ENCODE measurements at places on chromosomes 16 and 17. TPM values are rescaled to one million over a fixed set of nuclear protein-coding genes. Genes with fewer than 3 reads are reported as not detected.
A peak's percentile ranks its signal among the peaks of the same experiment; 100 is the strongest.

DNA sequence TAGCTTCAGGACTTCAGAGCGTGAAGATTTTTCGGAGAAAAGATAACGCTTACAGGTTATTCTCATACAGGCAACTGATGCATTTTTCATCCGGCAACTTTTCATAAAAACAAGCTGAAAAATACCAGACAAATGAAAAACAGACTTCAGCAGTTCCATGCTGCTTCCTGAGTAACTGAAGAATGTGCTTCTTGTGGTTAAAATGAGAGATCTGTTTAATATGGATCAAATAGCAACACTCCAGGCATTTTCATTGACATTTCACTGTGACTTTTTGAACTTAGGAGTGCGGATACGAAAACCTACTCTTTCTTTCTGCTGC, 705 bp upstream of the PITPNC1 start:
- no peak for DNase-seq

DNA sequence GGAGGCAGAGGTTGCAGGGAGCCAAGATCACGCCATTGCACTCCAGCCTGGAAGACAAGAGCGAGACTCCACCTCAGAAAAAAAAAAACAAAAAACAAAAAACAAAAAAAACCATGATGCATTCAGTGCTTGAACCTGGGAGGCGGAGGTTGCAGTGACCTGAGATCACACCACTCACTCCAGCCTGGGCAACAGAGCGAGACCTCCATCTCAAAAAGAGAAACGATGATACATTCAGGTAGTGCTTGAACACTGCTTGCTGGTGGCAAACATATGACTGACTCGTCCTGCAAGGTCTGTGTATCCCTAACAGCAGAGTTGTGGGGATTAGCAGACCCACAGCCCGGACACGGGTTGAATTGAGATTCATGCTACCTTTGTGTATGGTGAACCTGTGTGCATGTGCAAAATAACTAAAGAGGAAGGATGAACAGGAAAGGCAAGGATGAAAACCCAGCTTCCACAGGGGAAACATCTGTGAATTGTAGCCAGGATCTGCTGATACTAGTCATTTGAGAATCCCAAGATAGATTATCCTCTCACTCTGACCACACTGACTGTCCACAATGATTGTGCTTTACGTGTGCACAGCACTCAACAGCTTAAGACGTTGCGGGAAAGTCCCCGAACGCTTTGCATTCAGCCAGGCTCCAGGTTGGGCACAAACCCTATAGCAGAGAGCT, 52.4 kb upstream of the MRPS23 start:
- DNase-seq = no peak

- DNase-seq = no peak
These were observed 2.4 kb downstream of the CRAMP1 start for GRCh38 chr16:1614456-1615102.

DNA sequence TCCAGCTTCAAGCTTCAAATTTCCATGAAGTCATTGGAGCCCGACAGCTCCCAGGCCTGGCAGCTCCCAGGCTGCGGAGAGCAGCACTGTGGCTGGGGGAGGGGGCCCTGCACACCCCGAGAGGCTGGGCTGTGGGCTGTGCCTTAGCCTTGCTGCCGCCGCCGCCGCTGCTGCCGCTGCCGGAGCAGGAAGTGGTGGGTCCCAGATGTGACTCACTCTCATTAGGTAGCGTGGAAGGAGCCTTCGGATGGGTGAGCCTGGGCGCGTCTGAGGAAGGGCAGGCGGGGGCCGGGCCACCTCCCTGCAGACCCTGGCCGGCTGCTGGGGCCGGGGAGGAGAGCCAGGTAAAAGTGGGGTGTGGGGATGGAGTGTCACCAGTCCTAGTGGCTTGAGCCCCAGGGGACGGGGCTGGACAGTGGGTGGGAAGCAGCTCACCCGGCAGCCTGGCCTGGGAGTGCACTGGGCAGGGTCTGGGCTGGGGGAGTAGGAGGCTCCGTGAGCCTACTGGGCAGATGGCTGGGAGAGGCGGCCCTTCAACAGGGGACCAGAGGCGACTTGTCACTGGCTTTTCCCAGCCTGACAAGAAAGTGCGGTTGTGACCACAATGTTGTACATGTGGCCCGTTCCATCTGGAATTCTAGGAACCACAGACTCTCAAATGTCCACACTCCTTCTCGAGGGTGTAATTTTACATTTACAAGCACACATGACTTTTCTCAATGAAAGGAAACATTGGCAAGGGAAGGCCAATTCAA, at the start of gene ADCY7:
TSS of gene ADCY7 (plus strand) at position 215 of the 755 bp plus-strand sequence. CDS start 21,629 bp downstream, outside the sequence.
- peak; percentile 91 for DNase-seq

DNA sequence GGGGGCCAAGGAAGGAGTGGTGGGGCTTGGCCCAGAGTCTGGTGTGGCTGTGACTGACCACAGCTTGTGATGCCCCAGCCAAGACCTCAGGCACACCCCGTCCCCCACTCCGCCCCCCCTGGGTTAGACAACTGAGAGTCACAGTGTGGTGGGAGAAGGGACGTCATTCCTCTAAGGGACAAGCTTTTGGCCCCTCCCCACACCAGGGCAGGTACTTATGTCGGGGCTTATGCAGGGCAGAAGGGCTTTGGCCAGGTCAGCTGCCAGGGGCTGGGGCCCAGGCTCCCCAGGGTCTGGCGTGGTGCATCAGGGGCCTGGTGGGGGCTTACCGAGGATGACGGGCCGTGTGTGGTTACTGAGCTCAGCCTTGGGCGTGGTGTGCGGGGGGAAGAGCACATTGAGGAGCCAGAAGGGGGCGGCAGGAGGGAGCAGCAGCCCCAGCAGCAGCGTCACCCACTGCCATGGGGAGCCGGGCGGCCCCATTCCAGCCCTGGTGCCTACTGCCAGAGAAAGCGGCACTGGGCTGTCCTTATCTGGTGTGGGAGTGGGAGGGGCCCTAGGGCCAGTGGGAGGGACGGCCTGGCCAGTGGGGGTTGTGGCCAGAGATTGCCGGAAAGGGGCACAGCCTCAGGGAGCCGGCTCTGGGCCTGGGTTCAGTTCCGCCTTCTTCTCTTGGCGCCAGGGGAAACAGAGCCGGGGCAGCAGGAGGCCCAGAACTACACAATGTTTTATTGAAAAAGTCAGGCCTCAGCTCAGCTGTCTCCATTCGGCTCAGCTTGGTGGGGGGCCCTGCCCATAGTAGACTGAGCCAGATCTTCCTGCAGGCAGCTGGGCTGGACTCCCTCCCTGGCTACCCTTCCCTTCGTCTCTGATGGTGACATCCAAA, at the start of gene LCAT:
TSS of gene LCAT (minus strand) at position 502 of the 886 bp plus-strand sequence. CDS start at position 483, 19 bp downstream.
- DNase-seq = no peak

- DNase-seq = peak; percentile 4
These were observed 73.3 kb downstream of the KIF2B start for GRCh38 chr17:53896047-53896446.

GRCh38 chr17:82874011-82874835, 34.4 kb upstream of the ZNF750 start:
- no peak for DNase-seq

GRCh38 chr17:4934173-4934979, 2.3 kb downstream of the GP1BA start:
- peak; percentile 82 for DNase-seq

- DNase-seq = no peak
These were observed 57.5 kb downstream of the DNAH2 start for GRCh38 chr17:7775051-7775450.

DNA sequence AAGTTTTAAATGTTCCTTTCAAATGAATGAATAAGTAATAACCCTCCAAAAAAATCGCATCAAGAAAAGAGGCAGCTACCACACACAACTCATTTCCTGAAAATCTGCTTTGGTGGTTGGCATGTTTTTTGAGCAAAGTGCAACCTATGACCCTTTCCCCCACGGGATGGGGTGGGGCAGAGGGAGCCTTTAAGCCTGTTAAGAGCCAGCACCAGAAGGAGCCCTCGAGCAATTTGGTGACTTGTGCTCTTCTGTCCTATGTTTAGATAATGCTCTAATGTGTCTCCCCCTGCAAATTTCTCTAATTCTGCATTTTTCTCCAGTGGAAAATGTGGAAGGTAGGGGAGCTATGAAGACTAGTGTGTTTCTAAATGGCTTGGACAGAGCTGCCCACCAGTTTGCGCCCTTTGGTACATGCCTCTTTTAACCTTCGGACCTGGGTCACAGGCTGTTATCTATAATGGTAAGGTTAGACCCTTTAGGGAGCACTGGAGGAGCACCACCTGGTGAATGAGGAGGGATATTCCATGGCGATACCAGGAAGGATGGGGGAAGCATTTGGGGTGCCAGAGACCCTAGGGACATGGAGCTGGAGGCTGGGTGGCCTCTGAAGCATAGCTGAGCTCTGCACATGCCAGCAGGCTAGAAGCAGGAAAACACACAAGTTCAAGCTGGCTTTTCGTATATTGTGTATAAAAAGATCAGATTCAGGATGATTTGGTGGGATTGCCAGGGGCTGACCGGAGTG, 1.6 kb downstream of the PYCARD start:
- DNase-seq = peak; percentile 21

GRCh38 chr16:86911437-86911958, 333.1 kb downstream of the FOXL1 start:
- no peak for DNase-seq

DNA sequence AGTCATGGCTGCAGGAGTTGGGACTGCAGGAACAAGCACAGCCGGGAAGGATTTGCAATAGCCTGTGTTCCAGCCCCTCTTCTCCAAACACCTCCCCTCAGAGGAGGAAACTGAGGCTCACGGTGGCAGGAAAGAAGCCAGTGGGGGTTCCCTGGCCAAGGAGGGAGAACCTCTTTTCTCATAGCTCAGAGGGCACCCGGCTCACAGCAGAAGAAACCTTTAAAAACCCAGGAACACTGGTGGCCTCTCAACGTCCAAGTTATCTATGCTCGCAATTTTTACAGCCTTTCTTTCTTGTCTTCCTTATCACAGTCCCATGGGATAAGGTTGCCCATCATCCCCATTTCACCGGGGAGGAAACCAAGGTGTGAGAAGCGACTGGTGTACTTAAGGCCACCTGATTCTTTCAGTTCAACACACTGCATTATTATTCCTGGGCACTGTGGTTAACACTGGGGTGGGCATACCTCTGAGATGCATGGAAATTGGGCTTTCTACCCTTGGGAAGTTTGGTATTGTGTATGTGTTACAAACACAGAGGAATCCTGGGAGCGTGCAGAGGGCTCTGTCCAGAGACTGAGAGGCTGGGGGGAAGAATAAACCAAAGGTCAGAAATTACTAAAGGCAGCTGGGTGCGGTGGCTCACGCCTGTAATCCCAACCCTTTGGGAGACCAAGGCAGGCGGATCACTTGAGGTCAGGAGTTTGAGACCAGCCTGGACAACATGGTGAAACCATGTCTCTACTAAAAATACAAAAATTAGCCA, 791 bp upstream of the ZNF629 start:
- DNase-seq = no peak

- no peak for DNase-seq
These were observed 111.4 kb downstream of the METRNL start for GRCh38 chr17:83190601-83191387.

- no peak for DNase-seq
These were observed 195.8 kb upstream of the FOXF1 start for GRCh38 chr16:86314402-86315025.

GRCh38 chr16:9670033-9670432, 512.2 kb downstream of the GRIN2A start:
- no peak for DNase-seq

GRCh38 chr16:83713597-83713996, 94.2 kb upstream of the HSBP1 start:
- peak; percentile 39 for DNase-seq

GRCh38 chr16:81190667-81191066, 47.8 kb upstream of the BCO1 start:
- DNase-seq = peak; percentile 70

- no peak for DNase-seq
These were observed 31.8 kb downstream of the HNF1B start for GRCh38 chr17:37713028-37713431.

DNA sequence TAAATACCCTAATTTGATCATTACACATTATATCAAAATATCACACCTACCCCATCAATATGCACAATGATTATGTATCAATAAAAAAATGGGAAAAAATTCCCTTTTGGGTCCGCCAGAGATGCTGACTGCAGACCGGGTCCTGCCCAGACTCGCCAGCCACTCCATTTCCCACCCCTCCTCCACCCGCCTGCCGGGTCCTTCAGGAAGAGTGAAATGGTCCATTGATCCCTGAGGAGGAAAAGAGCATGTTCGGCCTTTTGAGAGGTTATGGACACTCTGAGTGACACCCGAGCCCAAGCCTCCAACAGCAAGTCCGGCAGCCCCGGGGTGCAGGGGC, 123.9 kb upstream of the ZFHX3 start:
- DNase-seq = no peak

DNA sequence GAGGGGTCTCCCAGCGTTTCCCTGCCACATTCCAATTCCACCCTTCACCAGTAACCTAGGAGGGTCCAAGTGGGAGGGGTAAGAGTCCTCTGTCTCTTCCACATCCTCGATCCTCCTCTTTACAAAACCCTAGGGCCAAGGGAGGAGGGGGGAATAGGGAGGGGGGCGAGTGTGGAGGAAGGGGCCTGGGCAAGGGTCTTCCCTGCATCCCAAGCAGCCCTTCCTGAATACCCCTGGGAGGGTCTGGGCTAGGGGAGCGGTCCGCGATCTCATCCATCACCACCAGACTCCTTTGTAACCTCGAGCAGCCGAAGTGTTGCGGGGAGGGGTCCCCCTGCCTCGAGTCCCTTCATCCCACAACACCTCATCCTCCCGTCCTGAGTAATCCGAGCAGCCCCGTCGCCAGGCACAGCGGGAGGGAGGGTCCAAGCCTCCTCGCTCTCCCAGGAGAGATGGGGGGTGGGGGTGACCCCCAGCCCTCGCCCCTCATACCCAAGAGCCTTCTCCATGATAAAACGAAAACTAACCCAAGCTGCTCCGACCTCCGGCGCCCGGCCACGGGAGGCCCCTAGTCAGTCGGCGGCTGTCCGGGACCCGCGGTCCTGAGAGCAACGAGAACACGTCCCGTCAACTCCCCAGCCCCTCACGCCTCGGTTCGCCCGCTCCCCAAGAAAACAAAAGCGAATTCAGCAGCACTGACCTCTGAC, 502 bp downstream of the SMPD3 start:
- DNase-seq = no peak

- DNase-seq = no peak
These were observed 80.9 kb downstream of the SLC6A2 start for GRCh38 chr16:55736671-55737070.

Gene KRTAP4-1
- not detected for total RNA-seq

Gene CACNG5
- total RNA-seq = not detected

Gene CDK10
- 39.2 TPM for total RNA-seq

Gene ACE
- total RNA-seq = not detected

Gene RRAD
- not detected for total RNA-seq

Gene CLDN6
- total RNA-seq = 0.07 TPM

Gene GNGT2
- 10.9 TPM for total RNA-seq

Gene ZNF174
- 15.1 TPM for total RNA-seq

Gene ADGRG3
- total RNA-seq = not detected

Gene ABCA10
- total RNA-seq = 0.05 TPM

Gene ADAM11
- 2.8 TPM for total RNA-seq

Gene NPIPA8
- not detected for total RNA-seq

Gene SULT1A2
- total RNA-seq = 1.0 TPM

Gene MT1M
- not detected for total RNA-seq

Gene PEX12
- total RNA-seq = 8.8 TPM

Gene MT1F
- total RNA-seq = not detected

All from HT1080 (cell line).